ENCODE measurements at places on chromosomes 2 and 18.

DNA sequence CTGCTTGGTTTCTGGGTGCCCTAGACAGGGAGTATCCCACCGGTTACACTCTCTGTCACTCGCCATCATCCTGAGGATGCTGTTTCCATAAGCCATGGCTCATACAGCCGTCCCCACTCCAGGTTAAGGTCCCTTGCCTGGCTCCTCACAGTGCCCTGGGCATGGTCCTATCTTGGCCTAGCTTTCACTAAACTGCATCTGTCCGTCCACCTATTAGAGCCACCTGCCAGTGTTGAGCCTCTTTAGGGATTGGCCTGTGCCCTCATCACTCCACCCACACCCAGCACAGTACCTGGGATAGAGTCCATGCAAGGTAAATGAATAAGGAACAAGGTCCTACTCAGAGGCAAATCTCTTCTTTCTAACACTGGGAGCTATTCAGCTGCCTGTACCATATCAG, 320.1 kb downstream of the GBX2 start:
- no peak for DNase-seq

GRCh38 chr2:86189782-86190416, 5.4 kb downstream of the IMMT start:
- no peak for DNase-seq

DNA sequence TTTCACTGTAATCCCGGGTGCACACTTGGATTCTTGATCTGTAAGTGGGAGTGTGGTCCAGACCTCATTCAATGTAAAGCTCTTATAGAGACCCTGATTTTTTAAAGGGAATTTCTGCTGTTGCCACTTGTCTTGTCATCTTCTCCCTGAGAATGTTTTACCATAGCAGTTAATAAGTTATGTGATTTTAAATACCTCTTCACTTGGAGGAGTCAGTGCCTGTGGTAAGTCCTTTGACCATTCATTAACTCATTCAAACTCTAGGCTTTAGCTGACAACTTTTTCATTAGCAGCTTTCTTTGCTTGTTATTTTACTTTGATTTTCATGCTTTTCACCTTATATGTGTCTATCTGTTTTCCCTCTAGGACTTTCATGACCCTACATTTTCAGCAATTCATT, 51.3 kb downstream of the FMNL2 start:
- DNase-seq, result no peak

DNA sequence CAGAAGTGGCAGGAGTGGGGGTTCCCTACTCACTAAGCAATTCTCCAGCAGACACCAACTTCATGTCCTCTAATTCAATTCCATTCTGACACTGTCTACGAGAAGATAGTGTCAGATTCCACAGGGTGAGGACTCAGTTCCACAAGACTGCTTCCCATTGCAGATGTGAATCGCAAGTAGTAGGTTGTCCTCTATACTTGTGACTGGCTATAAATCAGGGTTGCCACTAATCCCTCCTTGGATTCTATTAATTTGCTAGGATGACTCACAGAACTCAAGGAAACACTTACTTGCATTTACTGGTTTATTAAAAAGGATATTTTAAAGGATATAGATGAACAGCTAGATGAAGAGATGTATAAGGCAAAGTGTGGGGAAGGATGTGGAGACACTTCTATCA, 184.1 kb upstream of the ACVR2A start:
- no peak for DNase-seq

DNA sequence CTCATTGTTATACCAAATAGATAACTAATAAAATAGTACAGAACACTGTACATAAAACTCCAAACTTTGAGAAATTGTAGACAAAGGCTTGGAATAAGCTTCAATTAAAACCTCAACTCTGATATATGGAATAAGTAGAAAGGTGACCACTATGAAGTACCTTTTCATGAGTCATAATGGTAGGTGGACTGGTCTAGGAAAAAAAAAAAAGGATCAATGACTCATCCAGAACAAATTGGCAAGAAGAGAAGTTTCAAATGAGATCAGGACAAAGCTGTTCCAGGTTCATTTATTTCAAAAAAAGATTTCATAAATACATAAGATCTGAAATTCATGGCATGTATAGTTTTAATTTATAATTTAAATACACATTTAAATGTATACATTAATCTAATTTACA, 769.7 kb downstream of the SUCLG1 start:
- peak; percentile 22 for DNase-seq

Data from ELR (cell line).